ENCODE measurements at places on chromosomes 5 and 9.

DNA sequence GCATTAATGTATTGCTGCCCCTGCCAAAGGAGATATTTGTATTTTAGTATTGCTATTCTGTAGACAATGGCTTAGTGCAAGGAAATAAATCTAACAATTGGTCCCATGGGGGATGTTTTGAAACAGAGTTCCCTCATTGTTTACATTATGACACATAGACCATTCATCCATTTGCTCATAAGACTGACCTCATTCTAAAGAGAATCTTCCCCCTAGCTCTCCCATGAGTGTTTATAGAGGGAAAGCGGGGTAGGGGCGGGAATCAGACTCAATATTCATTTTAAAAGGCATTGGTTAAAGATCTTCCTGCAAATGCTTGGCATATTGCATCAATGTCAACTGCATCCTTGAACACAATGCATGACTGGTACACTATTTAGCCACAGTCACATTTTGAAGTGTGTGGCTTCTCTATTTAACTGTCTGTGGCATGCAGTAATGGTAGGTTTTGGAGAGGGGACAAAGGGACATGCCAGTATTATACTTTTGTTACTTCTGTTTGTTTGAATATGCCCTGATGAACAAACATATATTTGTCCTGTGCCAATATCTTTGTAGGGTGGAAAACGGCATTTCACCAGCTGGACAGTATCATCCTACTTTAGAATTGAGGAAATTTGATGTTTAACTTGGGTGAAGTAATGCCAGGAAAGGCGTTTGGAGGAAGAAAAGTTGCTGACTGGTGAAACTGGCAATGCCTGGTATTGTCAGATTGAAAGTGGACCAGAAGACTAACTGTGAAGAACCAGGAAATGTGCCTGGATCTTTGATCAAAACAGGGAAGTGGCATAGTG is 84.1 kb upstream of the MEGF10 start:
- DNase-seq: no peak

- no peak for DNase-seq
Observed at GRCh38 chr9:127683723-127684122, 23.1 kb upstream of the CFAP157 start.

DNA sequence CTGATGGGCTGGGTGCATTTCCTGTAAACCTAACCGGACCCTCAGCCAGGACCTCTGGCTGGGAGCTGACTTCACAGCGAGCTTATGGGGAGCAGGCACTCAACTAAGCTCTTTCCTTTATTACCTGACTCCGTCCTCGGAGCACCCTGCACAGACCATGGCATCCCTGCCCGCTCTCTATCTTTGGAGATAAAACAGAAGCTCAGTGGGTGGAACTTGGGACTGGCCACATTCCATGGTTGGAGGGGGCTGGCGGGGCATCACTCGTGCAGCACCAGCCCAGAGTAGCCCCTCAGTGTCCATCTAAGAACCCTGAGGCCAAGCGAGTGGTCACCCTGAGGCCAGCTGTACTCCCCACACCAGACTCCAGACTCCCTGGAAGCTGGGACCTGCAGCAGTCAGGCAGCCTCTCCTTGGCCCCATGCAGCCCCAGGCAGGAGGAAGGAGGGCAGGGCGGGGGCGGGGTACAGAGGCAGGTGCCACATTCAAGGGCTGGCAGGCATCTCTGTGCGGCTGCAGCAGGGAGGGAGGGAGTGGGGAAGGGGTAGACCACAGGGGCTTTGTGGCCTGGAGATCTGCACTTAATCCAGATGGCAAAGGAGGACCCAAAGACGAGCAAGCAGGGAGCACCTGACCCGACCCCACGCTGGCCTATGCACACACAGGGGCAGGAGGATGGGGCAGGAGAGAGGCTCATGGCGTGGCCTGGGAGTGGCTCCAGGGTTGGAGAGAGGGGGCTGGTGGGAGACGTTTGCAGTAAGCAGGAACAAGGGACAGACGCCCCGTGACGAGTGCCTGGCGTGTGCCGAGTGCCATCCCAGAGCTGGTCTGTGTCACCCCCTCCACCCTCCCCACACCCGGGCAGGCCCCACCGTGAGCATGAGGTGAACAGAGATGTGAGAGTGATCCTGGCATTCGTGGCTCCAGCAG is 26.1 kb downstream of the GLT6D1 start:
- no peak for DNase-seq

DNA sequence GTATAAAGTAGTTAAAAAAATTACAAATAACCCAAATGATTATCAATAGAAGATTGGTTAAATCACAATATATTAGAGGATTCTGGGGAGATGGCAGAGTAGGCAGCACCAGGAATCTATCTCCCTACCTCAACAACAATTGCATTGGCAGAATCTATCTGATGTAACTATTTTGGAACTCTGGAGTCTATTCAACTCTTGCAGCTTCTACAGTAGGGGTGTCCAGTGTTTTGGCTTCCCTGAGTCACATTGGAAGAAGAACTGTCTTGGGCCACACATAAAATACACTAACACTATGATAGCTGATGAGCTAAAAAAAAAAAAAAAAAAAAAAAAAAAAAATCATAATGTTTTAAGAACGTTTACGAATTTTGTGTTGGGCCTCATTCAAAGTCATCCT is 29.2 kb upstream of the ECM2 start:
- DNase-seq: no peak

DNA sequence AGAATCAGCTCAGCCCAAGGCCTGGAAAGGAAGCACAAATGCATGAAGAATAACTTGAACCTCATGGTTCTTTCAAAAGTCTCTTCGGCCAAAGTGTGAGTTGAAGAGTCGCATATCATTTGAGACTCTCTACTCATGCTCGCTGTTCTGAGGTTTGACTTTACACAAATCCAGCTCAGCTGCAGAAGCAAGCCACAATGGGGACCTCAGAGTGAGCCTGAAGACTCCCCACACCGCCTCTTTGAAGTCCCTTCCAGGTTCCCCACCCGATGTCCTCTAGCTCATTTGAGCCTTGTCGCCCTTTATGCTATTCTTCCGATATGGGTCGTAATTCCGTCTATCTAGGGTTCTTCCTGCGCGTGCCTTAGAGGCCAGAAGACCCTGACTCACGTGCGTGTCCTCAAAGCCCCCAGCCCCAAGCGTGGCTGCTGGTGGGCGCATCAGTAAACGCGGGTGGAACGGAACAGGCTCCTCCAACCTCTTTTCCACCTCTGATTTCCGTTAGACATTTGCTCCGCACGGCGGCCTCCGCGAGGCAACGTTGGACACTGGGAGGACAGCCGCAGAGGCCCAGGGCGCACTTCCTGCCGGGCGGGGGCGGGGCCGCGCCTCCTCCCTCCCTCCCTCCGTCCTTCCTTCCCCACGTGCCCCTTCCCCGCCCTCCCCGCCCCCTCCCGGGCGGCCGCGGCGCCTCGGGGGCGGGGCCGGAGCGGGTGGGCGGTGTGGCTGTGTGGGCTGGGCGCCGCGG is at the start of gene SNX30:
Gene SNX30 (plus strand): TSS at position 745 of the 748 bp plus-strand sequence. CDS start 242 bp downstream, outside the sequence.
- peak; percentile 88 for DNase-seq

DNA sequence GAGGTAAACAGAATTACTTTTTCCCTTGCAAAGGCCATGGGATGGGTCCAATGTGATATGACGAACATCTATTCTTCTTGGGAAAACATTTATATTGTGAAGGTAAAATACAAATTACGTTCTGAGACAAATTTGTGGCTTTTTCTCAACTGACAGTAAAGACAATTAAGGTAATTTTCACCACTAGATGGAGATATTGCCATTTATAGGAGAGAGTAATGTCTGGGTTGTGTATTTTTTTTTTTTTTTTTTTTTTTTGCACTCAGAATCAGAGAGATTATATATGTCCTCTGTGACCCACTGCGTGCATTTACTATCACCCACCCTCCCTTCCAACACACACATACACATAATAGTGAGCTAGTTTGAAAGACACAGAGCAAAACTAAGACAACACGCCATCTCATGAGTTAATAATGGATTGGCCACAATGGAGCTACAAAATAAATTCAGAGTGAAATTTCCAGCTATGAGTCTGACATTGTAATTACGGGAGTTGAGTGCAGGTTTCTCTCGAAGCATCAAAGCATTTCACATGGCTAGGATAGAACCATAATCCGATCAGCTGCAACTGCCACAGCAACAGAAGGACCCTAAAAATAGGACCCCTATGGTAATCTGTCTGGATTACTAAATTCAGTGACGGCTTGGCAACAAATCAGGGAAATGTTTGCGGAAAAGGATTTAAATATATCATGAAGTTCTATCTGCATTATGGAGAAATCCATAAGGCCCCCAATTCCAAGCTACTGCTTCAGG is 49.2 kb downstream of the ANXA1 start:
- DNase-seq: no peak

DNA sequence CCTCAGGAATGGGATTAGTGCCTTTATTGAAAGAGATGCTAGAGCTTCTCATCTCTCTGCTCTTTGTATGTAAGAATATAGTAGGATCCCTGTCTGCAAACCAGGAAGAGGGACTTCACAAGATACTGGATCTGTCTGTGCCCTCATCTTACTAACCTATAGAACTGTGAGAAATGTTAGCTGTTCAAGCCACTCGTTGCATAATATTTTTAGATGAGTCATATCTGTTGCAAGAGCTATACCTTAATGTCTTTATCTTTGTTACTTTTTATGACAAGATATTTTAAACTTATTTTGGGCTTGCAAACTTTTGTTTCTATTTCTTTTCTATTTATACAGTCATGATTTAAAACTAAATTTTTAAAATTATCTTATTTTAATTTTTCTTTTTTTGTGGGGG is 1296.8 kb upstream of the CDH6 start:
- no peak for DNase-seq

GRCh38 chr5:1651250-1651649 is 127.5 kb upstream of the LPCAT1 start:
- DNase-seq: no peak

DNA sequence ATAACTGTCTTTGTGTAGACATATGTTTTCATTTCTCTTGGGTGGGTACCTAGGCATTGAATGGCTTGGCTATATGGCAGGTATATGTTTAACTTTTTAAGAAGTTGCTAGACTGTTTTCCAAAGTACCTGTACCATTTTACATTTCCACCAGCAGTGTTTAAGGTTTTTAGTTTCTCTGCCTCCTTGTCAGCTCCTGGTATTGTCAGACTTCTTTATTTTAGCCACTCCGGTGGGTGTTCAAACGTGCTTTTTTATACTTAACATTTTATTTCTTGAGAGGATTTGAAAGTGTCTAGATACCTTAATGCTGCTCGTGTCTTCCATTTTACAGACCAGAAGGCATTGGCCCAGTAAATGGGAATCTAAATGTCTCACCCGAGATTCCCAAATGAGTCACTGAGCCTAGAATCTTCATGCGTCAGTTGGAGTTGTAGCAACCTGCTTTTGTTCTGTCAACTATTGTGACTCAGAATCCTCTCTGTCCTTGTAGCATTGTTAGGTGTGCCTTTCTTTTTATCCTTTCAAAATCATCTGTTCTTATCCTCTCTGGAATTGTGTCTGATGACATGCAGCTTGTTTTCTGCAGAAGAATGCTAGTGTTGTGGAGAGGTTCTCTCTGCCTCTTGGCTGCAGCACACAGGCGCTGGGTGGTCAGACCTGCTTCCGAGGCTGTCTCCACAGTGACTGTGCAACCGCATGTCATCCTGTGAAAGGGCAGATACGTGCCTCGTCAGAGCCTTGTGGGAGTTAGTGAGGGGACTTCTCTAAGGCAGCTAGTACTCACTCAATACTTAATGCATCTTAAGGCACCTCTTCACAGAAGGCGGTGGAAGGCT is 291.8 kb downstream of the AOPEP start:
- DNase-seq: no peak

DNA sequence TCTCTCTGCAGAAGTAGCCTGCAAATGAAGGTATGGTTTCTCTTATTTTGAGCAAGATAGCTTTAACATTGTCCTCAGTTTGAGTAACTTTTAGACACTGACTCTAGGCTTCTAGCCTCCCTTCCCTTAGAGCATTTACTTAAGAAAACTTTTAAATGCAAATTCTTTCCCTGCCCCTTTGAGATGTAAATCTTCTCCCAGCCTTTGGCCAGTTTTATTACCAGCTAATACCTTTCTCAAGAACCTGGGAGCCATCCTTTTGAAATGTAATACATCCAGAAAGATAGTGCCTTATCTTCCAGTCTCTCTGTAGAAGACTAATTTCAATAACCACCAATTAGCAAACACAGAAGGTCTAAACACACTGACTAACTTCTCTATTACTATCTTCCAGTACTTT is 688.9 kb upstream of the CDH9 start:
- DNase-seq: no peak

DNA sequence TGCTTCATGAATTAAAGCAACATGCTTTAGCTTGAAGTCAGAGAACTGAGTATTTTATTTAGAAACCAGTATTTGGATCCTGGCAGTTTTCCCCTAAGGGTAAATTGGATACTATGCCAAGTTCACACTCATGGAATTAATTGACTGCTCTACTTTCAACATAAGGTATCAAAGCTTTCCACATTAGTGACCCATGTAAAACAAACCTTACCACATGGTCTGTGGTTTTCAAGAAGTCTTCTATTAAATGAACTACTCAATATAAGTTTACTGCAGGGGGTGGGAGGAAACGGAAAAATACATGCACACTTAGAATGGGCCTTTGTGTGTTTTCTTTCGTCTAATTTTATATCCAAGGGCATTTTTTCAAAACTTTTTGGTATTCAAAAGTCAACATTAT is 232.0 kb upstream of the FBXL7 start:
- no peak for DNase-seq

Data from renal cortex interstitium (tissue), 15 donors.